ENCODE measurements at places on chromosomes 7 and 10.

DNA sequence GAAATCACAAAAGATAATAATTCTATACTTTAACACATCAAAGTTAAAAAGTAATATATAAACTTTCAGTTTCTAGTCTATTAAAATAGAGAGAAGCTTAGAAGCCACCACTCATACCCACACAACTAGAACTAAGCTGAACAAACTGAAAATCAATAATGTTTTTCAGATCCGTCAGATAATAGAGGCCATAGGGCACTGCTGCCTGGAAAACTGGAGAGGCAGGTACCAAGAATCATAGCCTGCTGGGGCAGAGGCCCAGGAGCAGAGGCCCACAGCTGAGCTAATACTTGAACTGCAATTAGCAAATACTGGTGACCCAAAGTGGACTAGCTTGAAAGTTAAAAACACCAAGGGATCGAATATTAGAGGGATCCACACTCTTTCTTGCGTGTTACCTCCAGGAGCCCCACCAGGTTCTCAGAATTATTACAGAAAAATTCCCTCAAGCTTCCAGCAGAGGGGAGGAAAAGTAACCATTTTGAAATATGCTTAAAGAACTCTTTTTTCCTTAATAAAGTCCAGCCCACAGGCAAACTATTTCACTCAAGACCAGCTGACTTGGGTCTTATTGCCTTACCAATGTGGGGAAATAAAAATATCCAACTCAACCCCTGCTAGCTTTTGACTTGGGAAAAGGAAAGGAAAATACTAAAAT lies 774.1 kb upstream of the IGFBP3 start:
- DNase-seq, result no peak

DNA sequence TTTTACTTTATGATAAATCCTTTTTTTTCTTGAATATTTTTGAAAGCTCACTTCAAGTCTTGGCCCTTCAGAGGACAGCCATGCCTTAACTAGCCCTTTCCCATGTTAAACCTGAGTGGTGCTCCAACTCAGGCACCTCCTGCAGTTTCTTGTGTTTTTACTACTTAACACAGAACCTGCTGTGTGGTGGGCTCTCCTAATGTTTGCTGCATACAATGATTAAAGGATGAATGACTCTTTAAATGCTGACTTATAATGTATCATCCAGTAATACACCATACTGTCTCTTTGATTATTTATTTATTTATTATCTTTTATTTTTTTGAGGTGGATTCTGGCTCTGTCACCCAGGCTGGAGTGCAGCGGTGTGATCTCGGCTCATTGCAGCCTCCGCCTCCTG lies 179.4 kb downstream of the SEMA3E start:
- no peak for DNase-seq

DNA sequence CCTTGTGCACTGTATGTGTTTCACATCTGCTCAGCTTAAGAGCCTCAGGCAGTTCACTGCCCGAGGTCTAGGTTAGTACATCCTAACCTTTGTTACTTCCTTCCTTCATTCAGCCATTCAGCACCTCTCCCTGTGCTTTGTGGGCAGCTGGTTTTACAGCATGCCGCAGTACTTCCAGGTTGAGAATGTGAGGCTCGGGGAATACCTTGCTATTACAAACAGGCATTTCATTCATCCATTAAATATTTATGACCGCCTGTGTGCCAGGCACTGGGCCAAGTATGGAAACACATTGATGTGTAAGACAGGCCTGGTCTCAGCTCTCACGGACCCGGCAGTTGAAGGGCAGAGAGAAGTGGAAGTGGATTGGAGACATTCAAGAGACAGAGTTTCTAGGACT lies 82.4 kb downstream of the SHH start:
- peak; percentile 34 for DNase-seq

GRCh38 chr7:13235436-13235835 lies 548.0 kb downstream of the ARL4A start:
- no peak for DNase-seq
